Activated CD8-positive, alpha-beta memory T cell treated with anti-CD3 and anti-CD28 coated beads for 24 hours (primary cell): ENCODE measurements at places on chromosomes 1 and 21.

DNA sequence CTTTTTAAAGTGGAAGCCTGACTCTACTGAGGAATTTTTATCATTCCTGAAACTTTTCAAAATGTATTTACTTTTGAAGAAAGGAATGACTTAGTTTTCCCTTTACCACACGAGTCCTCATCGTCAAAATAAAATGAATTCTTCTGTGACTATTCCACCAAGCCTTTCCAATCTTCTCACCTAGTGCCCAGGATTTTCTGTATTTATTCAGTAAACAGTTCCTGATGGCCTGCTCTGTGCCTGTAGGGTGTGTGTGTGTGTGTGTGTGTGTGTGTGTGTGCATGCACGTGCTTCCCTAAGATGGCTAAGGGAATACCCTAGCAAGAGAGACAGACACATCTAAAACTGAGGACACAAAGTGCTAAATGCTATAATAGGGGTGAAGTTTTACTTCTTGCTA is 395.0 kb upstream of the USP24 start:
- no peak for DNase-seq

DNA sequence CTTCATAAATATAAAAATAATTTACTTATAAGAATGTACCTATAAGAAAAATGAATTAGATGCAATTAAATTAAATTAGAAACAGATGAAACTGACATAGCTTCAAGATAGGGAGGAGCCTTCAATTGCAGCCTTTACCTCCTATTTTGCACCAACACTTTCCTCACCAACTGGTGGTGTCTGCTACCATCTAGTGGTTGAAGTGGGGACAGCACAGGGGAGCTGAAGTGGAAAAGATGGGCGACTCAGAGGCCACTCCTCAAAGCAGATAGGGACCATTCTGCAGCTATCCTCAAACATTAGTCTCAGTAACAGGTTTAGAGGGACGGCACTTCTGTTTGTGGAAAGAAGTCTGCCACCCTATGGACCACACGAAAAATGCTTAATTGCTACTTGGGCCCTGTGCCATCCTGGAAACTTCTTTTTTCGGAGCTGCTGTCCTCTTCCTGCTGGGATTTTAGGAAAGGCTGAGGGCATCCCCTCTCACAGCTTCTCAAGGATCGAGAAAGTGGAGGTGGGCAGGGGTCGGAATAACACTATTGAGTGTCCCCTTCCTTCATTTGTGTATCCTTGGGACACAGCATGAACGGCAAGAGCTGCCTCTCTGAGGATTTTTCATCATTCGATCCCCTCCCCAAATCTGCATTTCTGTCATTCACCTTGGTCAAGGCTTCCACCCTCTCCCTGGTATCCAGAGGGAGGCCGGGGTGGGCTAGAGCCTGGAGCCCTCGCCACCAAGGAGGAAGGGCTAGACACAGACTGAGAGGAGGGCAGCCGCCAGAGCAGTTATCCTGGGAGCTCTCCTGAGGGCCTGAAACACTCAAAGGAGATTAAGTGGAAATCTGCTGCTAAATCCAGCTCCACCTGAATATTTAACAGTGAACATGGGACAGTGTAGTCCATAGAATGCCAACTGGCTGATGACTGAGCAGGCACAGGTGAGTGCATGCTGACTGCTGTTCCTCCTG is 9.6 kb downstream of the PROK1 start:
- DNase-seq = peak; percentile 95

- DNase-seq = peak; percentile 76
Measured at GRCh38 chr1:116128664-116129063, 17.5 kb downstream of the MAB21L3 start.

- DNase-seq = no peak
Measured at GRCh38 chr1:31879981-31880608, 58.1 kb downstream of the PTP4A2 start.

- DNase-seq = no peak
Measured at GRCh38 chr1:32969566-32969965, 5.0 kb upstream of the RNF19B start.

GRCh38 chr1:17852383-17852782 is 97.2 kb downstream of the ACTL8 start:
- DNase-seq = no peak

GRCh38 chr1:53077599-53077965 is 15.6 kb downstream of the PODN start:
- DNase-seq = no peak
